ENCODE measurements at places on chromosomes 1 and 21.

- DNase-seq, result no peak
These were observed 45.7 kb downstream of the KCNN3 start for GRCh38 chr1:154824179-154825000.

DNA sequence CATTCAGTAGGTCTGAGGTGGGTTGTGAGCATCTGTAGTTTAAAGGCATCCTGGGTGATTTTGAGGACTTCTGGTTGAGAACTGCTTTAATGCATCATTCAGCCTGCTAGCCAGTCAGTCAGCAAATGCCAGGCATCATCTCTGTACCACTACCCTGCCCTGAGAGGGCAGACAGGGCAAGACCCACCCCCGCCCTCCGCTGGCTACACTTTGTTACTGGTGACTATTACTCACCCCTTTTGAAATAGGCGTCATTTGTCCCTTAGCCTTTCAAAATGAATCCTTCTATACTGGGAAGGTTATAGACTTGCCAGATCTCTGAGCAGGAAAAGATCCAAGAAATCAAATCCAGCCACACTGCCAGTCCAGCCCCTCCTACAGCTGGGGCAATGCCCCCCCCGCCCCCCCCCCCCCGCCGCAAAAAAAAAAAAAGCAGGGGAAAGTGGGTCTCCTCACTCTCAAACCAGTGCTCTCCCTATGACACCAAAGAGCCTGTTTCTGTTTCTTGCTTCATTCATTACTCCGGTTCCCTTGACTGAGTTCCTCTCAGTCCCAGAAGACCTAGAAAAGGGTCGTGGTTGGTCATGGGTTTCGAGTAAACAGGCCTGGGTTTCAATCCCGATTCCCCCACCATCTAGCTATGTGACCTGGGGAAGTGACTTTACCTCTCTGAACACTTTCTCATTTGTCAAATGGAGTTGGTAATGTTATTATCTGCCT, 4.4 kb downstream of the SELENON start:
- DNase-seq, result no peak

- DNase-seq, result no peak
These were observed 205.3 kb downstream of the DAB1 start for GRCh38 chr1:57218487-57219079.

DNA sequence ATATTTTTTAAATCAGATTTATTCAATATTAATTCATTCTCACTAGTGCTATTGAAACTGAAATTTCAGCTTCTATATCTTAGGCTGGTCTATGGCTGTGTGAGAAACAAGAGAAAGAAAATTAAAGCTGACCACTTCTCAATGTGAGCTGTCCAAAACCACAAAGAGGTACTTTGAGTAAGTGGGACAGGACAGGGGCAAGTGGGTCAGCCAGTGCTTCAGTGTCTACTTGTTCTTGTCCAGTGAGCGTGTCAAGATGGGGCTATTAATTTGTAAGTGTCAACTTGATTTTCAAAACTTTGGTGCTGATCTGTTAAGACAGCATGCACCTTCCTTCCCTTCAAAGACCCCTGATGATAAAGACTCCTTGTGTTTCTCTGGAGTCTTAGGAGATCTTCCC, 533.9 kb downstream of the PLPP3 start:
- no peak for DNase-seq

DNA sequence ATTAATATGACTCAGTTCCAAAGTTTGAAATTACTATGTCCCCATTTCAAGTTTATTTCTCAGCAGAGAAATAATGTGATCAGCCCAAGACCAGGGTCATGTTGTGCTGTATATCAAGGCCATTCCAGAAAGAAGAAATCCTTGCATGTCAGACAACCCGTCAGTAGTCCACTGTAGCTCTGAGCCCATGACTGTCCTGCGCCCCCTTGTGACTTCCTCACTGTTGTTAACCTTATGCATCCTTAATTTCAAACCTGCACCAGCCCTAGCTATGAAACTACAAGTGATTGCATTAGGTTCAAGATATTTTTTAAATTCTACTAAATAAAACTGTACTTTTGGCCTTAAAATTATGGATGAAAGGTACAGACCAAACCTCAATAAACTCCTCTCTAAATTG, 133.0 kb downstream of the LRRC7 start:
- peak; percentile 28 for DNase-seq

DNA sequence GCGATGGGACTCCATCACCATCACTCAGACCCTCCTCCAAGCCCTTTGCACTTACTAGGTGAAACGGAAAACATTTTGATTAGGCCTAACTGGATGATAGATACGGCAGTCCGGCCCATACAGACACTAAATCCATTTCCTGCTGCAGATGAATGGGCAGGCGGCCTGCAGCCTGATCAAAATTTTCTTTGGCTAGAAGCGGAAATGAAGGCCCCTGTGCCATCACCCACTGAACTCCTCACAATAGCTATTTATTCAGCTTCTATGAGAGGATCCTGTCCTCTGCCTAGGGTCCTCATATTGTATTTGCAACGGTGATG, 200.5 kb downstream of the OMA1 start:
- DNase-seq, result no peak

DNA sequence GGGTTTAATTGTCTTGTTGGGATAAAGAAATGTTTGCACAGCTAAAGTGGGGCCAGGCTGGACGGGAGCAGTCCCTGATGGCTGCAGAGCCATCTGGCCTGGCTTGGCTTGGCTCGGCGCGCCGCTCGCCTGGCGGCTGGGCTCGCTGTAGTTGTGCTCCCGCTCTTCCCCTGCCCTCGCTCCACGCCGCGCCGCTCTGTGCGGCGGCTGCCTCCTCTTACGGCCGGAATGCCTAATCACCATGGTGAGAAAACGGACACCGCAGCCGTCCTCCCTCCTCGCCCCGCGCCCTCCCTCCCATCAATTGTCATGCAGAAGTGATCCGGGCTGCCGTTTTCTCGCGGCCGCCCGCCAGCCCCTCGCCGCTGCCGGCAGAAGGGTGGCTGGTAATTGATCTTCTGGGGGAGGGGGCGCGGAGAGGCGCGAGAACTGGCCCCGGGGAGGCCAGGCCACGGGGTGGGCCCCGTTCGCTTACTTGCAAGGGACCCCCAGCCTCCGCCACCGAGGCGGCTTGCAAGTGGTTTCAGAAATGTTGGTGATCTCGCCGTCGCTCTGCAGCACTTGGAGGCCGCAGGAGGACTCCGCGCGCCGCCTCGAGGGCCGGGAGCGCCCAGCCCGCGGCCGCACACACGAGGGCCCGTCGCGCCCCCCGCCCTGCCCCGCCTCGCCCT, 12.4 kb downstream of the RNF220 start:
- DNase-seq, result peak; percentile 70

DNA sequence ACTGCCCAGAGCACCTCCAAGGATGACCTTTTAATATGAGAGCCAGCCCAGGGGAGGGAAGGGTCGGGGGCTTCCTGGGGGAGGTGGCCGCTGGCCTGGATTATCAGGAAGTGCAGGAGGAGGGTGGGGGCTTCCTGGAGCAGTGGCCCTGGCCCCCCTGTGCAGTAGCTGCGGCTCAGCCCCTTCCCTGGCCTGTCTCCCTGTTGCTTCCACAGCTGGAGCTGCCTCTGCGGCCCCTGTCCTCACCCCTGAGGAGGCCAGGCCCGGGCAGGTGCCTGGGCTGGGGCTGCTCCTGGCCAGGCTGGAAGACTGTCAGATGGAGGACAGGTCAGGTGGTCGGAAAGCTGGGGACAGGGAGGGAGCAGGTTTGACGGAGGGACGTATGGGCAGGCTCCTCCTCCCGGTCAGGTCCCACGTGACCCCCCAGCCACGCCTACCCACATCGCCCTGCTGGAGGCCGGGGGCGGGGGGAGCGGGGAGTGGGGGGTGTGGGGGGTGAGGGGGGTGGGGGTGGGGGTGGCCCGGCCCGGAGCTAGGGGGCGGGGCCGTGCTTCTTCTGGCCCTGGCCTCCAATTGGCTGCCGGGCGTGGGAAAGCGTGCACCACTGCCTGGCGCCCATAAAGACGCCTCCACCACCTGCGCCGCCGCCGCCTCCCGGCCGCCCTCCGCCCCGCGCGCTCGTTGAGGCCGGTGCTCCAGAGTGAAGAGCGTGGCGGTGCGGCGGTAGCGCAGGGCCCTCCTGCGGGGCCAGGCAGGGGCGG, 10.2 kb upstream of the TNFRSF14 start:
- peak; percentile 61 for DNase-seq

DNA sequence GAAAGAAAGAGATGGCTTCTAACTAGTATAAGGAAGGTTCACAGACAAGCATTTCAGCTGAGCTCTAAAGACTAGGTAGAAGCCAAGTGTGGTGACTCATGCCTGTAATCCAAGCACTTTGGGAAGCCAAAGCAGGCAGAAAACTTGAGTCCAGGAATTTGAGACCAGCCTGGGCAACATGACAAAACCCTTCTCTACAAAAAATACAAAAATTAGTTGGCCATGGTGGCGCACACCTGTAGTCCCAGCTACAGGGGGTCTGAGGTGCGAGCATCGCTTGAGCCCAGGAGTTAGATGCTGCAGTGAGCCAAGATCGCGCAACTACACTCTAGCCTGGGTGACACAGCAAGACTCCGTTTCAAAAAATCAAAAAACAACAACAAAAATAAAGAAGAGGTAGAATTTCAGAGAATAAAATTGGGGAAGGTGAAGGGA, 27.8 kb downstream of the FBXO42 start:
- no peak for DNase-seq

DNA sequence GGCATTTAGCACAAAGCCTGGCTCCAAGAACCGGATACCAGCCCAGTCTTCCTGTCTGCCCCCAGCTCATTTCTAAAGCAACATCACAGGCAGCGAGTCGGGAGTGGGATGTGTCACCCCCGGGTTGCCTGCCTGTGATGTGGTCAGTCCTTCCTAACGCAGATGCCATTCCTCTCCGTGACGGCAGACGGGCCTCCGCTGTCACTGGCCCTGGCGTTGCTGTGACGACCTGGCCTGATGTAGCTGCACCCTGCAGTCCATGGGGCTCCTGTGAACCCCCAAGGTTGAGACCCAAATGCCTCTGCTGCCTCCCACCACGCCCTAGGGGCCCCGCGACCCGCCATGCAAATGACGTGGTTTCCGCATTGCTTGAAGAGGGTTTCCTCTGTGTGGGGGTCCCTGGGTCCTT, 12.3 kb downstream of the TNFRSF1B start:
- peak; percentile 42 for DNase-seq

DNA sequence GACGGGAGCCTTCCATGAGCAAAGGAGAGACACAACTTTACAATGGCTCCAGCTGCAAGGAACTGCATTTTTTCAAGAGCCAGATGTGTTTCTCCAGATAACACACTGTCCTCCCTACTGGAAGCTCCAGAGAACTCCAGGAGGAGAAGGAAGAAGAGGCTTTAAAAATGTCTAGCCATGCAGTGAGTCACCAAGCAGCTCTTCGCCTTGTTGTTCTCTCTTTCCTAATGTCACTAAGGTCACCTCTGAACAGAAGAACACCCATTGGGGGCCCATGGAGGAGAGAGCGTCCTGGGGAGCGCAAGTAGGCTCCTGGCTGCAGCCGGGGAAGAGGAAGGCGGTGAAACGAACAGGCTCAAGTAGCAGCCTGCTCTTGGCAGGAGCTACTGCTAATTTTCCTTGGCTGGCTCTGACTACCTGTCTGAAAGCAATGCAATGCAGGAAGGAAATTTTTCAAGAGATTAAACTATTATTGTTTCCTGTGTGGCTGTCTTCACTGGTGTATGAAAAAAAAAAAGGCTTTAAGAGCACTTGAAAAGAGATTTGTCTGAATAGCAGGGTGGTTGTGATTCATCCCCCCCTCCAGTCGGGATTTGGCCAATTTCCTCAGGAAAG, 321.9 kb downstream of the SETD4 start:
- no peak for DNase-seq

GRCh38 chr1:231027136-231027925, 12.7 kb downstream of the FAM89A start:
- no peak for DNase-seq

DNA sequence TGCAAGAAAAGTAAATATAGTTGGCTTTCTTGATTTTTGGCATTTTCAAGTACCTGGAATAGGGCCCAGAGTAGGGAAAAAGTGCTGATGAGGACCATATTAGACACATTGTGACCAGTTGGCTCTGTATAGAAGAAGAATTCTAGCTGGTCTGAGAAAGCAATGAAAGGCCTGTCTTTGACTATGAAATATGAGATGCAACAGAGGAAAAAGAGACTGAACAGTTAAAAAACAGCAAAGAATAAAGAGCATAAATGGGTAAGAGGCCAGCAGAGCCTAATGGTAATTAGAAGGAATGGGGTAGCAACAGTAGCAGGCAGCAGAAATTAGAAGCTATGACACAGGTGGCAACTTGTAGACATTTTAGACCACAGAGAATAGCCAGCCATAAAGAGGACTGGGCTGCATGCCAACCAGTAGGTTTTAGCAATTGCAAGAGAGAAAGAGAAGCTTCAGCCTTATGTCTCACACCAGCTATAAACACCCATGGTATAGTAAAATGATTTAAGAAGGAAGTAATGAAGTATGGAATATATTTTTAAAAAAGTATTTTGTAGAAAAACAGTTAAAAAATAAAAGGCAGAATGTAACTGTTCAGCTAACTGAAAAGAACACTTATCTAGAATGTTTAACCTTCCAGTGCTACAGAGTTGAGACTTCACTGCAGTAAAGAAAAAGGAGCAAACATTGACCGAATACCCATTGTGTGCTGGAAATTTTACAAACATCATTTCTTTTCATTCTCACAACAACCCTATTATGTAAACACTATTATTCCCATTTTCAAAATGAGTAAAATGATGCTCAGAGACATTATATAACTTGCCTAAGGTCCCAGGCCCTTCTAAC, 114.1 kb downstream of the LHX4 start:
- DNase-seq, result peak; percentile 86

DNA sequence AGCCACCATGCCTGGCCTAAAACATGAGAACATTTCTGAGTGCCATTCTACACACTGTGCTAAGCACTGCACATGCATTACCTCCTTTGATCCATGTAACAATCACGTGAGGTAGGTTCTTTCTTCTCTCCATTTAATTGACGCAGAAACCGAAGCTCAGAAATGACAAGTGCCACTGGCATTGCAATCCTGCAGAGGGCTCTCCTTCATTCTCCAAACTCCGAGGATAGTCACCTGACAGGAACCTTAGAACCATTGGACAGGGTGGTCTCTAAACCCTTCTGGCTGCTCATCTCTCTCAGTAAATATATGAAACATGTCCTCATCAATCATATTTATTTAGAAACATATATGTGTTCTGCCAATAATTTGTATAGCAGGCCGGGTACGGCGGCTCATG, 167.1 kb upstream of the JUN start:
- no peak for DNase-seq

- no peak for DNase-seq
These were observed 45.8 kb downstream of the PKNOX1 start for GRCh38 chr21:43020177-43020576.

DNA sequence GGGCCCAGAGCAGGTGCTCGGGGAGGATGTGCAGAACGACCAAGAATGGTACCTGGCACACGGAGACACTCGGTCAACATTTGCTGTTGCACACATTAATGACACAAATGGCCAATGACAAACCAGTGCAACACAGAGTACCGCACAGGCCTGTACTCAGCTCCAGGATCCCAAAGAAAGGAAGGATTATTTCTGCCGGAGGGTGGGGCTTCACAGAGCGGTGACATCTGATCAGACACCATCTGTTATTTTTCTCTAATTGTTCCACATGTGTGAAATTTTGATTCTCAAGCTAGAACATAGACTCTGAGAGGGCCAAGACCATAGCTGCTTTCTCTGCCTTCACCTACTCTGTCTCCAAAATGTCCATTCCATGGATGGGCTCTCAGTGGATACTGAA, 100.4 kb downstream of the MRPL37 start:
- no peak for DNase-seq

All from Kasumi-1 (cell line).